ENCODE measurements at places on chromosomes 12 and 14. TPM values are rescaled to one million over a fixed set of nuclear protein-coding genes. Genes with fewer than 3 reads are reported as not detected.
A peak's percentile ranks its signal among the peaks of the same experiment; 100 is the strongest.

- DNase-seq: no peak
Measured at GRCh38 chr12:117098024-117098360, 1.2 kb downstream of the TESC start.

GRCh38 chr12:112172556-112173324 lies 47.4 kb downstream of the TRAFD1 start:
- no peak for DNase-seq

GRCh38 chr12:107277855-107278254 lies 184.5 kb upstream of the CRY1 start:
- no peak for DNase-seq

DNA sequence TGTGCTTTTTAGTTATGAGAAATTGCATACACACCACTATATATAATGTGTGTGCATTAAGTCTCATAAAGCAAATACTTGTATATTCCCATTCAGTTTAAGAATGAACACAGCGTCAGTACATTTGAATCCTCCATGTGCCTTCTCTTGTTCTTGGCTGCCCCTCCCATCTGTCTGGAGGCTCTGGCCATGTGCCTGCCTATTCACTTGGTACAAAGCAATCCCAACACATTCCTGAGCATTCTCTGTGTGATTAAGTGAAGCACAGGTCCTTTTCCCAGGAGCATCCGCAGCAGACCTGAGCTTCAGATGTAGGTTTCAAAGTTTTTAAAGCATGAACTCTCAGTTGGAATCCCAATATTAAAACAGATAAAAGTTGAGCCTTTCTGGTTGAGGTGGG lies 58.7 kb downstream of the POLR3B start:
- peak; percentile 35 for DNase-seq

DNA sequence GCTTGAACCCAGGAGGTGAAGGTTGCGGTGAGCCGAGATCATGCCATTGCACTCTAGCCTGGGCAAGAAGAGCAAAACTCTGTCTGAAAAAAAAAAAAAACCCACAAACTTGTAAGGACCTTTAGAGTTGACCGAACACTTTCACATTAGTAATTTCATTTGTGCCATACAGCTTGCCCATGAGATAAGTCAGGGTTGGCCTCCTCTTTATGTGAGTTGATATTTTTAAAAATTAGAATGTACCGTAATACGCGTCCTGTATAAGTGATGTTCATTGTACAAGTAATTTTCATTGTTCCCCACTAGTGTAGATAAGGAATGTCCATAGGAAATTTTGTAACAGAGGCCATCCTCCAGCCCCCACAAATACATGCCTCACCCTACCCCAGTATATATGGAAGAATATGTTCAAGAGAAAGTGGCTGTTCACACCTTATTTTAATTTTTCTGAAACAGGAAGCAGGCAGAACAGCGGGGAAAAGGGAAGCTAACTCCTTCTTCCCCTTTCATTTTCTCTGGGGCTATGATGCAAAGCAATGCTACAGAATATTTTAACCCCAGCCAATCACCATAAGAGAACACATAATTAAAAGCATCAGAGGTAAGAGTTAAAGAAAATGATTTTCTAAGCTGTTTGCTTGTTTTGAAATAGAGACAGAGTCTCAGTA lies 31.9 kb upstream of the HIF1A start:
- DNase-seq: no peak

GRCh38 chr12:57563358-57563757 lies 13.5 kb downstream of the KIF5A start:
- no peak for DNase-seq

DNA sequence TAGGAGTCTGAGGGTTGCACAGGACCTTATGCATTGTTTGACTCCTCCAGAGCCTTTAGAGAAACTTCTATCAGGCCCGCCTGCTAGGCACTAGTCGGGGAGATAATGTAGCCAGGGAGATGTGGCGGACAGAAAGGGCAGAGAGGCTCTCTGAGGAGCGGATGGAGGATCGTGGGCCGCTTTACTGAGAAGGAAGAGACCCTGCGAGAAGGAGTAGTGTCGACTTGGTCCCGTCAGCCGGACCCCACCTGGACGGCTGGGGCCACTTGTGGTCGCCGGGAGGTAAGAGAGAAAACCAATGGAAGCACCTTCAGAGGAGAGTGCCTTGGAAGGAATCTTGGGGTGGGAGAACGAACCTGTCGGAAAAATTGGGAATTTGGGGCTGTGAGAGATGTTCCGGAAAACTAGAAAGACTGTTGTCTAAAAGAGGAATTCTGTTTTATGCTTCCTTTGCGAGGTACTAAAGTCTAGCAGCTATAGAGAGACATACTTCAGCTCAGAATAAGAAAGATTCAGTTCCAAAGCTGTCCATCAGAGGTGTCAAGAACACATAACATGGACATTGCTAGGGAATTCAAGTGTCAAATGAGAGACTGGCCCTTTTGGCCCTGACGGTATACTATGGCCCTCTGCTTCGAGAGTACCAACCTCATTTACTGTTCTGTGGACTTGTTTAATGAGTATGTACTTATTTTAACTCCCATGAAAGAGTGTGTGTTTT lies 660 bp upstream of the MCRS1 start:
- no peak for DNase-seq

DNA sequence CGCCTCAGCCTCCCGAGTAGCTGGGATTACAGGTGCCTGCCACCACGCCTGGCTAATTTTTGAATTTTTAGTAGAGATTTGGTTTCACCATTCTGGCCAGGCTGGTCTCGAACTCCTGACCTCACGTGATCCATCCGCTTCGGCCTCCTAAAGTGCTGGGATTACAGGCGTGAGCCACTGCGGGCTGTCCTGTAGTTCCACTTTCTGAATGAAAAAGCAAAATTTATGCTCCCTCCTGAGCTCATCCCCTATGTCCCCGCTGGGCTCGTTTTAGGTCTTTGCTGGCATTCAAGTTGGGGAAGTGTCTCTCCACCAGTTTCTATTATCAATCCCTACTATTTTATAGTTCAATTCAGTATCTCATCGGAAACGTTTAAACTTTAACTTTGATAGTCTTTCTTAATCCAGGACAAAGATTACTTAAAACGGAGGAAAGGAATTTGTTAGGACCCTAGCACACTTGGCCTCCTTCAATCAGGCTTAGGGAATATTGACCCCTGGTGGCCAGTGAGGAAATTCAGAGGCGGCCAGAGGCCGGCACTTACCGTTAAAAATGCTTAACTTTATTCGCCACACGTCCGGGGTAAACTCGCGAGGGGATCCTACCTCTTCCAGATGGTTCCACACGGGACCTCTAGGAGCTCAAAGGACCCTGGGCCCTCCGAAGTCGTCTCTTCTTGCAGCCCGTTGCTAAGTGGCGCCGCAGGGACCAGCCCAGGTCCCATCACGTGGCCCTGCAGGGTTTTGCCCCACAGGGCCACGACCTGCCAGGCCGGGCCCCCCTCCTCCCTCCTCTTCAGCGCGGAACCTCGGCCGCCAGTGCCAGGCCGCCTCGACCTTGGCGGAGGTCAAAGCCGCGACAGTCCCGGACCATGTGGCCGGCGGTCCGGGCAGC lies 11.4 kb upstream of the DNAL1 start:
- peak; percentile 80 for DNase-seq

GRCh38 chr14:44873536-44873935 lies 88.2 kb downstream of the KLHL28 start:
- no peak for DNase-seq

- no peak for DNase-seq
Measured at GRCh38 chr12:57759360-57759980, 4.6 kb downstream of the MARCHF9 start.

DNA sequence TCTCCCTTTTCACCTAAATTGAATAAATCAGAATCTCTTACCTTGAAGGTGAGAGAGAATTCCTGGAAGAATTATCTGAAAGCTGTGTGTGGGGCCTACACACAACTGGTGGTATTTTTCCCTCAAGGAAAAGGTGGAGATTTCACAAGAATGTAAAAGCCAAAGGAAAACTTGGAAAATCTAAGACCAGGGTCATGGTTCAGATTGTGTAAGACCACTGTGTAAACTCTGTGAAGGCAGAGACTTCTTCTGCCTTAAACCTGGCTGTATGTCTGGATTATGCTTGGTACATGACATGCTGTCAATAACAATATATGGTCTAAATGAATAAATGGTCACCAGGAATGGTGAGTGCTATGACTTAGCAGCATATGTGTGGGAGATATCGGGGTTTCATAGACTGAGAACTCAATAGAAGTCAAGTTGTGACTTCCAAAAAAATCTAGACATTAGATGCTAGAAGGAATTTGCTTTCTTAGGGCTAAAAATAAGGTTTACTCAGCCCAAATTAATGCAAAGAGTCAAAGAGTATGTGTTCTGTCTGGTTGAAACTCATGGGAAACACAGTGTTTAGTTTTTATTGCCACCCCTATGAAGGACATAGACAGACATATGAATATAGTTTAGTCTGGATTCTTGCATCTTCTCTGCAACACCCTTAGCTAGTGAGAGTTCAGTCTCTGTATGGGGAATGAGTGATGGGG lies 163.7 kb downstream of the SNAPC1 start:
- no peak for DNase-seq

DNA sequence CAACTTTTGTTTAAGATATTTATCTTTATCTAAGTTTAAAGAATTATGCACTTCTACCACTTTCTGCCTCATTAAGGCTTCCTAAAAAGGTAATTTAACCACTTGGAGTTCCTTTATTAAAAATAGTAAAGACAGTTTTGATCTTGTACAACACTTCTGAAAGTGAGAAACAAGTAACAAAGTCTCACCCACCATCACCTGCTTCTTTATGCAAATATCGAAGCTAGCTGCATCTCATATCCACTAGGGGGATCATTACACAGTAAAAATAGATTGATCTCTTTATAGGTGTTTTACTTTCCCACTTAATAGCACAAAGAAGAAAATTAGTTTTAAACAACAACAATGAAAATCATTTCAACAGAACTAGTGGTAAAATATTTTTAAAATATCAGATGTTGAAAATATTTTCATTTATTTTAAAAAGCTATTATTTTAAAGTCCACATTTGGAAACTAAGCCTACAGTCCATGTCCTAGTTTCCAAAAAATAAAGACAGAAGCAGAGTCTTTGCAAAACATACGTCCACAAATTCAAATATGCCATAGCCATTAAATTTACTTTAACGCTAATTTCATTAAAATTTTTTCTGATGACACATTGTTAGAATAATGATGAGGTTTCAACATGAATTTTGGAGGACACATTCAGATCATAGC lies 160.0 kb upstream of the SOX5 start:
- no peak for DNase-seq

DNA sequence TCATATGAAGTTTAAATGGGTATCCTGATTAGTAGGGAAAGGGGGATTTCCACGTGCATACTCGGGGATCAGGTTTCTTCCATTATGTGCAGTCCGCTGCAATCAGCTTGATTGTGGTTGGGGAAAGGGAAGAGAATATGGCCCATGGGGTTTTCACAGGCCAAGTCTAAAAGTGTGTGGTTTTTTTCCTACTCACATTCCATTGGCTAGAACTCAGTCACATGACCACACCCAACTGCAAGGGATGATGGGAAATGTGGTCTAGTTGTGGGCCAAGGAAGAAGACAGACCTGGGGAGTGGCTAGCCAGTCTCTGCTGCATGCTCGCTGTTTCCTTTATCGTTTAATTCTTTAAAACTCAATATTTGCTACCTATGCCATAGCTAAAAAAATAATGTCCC lies 105.1 kb downstream of the PRIMA1 start:
- DNase-seq: peak; percentile 52

DNA sequence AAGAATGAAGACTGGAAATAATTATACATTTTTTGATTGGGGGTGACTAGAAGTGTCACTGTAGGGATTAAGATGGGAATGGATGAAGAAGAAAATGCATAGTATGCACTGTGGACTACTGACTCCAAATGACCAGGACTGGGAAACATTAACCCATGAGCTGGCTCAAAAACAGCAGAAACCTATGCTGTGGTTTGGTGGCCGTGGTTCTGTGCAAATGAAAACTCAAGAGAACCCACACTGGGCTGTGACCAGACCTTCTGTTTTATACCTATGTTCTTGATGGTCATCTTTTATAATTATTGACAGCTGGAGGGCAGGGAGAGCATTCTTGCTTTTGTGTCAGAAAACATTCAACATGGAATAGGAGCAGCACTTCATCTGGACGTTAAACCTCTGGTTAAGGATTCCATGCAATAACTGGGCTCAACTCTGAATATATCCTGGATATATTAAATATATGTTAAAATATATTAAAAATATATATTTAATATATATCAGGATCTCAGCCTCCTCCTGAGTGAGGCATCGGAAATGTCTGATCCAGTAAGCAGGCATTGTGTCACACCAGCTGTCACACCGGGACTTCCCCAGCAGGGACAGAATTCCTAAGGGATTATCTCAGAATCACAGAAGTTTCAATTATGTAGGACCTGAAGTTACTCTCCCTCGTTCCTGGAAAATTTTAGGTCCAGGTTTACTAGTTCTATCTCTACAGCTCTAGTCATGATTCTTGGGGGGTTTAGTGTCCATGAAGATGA lies 48.5 kb downstream of the BBS10 start:
- no peak for DNase-seq

GRCh38 chr12:15193946-15194345 lies 27.3 kb downstream of the RERG start:
- no peak for DNase-seq

DNA sequence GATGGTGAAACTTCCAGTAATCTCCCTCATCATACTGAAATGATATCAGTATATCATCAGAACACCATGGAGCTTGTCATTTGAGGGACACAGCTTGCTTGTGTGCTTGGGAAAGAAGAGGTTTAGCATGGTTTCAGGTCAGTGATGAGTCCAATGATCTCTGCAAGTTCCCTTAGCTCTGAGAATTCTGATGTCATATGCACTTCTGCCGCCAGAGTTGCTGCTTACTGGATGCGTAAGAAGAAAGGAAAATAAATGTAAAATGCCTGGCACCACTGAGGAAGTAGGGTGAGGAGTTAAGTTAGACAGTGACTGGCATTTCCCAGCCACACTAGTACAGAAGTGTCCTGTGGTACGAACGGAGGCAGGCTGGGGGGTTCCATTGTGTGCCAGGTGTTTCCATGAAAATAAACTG lies 22.6 kb downstream of the PRKCH start:
- DNase-seq: no peak

DNA sequence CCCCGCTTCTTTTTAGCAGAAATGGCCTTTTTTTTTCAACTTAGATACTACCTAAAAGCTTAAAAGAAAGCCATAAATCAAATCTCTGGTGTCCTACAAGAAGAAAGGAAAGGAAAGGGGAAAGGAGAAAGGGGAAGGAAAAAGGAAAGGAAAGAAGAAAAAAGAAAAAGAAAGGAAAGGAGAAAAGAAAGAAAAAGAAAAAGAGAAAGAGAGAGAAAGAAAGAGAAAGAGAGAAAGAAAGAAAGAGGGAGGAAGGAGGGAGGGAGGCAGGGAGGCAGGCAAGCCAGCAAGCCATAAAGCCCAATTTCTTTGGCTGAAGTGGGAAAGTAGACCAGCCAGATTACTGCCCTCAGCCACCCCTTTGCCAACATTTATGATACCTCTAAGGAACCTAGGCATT lies 32.5 kb upstream of the SLC6A13 start:
- DNase-seq: no peak

RFX4 gene
- 52.7 TPM for total RNA-seq

C12orf56 gene
- total RNA-seq: 13.1 TPM

STYK1 gene
- 0.50 TPM for total RNA-seq

KIAA0586 gene
- 62.0 TPM for total RNA-seq

SLC38A1 gene
- total RNA-seq: 8.7 TPM

KRT80 gene
- total RNA-seq: 0.50 TPM

RITA1 gene
- total RNA-seq: 20.9 TPM

MGAT4C gene
- 7.4 TPM for total RNA-seq

FOXG1 gene
- 5.5 TPM for total RNA-seq

WSCD2 gene
- 1.7 TPM for total RNA-seq

OVCH1 gene
- 3.0 TPM for total RNA-seq

CLEC9A gene
- 2.6 TPM for total RNA-seq

All from testis (tissue), 5 donors.